ENCODE measurements at places on chromosomes 12 and 14. TPM values are rescaled to one million over a fixed set of nuclear protein-coding genes. Genes with fewer than 3 reads are reported as not detected.

DNA sequence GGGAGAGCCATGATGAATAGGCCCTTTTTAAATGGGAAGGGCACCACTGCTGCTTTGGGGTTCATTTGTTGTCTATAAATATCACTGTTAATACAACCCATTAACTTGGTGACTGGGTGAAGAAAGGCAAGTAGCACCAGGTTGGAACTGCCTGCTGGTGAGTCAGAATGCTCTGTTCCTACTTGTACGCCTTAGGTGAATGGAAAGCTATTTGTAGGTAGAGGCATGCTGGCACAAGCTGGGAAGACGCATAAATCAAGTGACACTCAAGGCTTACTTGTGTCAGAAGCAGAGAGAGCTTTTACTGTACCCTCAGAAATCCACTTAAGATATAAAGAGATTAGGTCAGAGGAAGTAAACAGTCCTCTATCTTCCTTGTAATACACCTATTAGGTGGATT is 142.5 kb downstream of the TMX1 start:
- no peak for DNase-seq

- peak; percentile 66 for DNase-seq
Measured at GRCh38 chr14:100703386-100704220, 23.1 kb upstream of the DLK1 start.

GRCh38 chr12:130615861-130616345 is 100.2 kb downstream of the RIMBP2 start:
- DNase-seq: no peak

DNA sequence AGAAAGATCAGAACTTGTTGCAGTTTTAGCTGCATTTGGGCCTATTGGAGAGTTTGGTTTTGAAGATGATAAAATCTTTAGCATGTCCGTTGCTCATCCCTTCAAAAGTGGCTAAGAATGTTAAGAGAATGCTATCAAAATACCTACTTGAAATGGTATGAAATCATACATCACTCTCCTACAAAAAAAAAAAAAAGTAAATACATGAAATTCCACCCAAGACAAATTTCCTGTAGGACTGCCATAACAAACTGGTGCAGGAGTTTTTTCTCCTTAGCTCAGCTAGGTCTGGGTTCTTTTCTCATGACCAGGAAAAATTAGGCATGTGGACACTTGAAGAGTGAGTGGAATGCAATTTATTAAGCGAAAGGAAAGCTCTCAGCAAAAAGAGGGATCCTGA is 15.9 kb upstream of the FAR2 start:
- DNase-seq: no peak

DNA sequence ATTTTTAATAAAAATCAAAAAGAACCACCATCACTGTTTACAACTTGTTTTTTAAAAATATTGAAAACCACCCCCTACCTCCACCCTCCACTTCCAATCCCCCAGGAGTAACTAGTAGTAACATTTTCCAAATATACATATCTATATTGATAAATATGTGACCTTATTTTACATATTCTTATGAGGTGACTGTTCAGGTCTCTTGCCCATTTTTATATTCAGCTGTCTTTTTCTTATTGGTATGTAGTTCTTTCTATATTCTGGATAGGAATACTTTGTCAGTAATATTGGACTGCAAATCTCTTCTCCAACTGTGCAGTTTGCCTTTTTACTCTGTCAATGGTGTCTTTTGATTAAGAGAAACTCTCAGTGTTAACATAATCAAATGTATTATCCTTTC is 59.0 kb upstream of the EIF5 start:
- no peak for DNase-seq

GRCh38 chr14:72480464-72481243 is 413.2 kb downstream of the DPF3 start:
- DNase-seq: no peak

- peak; percentile 78 for DNase-seq
Measured at GRCh38 chr12:14995583-14996425, 23.0 kb downstream of the PDE6H start.

DNA sequence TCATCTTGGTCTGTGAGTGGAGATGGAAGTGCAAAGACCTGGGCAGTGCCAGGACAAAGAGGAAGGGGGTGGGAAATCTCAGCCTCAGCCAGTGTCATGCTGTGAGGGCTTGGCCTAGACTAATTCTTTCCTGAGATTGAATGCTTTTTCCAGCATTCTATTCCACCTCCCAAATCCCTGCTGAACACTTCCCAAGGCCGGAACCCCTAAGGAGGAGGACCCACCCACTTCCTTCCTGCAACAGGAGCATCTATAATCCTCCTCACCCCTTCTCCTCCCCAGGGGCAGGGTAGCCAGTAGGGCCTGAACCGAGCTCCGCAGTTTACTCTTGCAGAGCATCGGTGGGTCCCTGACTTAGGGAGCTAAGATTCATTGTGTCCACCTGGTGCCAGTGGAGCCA is 3.2 kb downstream of the PLEKHD1 start:
- no peak for DNase-seq

DNA sequence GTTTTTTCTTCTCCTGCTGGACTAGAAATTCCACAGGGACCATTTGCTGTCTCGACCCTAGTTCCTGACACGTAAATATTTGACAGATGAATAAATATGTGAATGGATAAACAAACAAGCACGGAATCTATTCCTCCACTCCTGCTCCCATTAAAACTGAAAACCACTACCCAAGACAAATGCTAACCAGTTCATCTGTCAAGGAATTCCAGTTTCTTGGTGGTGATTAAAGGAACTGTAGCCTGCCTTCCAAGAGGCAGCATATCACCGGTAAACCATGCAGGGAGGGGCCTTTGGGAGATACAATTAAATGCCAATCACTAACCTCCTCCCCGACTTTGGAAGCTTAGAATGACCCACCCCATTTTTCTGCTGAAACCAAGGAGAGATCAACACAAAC is 95.4 kb downstream of the TTC7B start:
- DNase-seq: no peak

GRCh38 chr14:88856786-88857366 is 32.4 kb downstream of the TTC8 start:
- no peak for DNase-seq

- DNase-seq: no peak
Measured at GRCh38 chr12:108977360-108977759, 43.5 kb downstream of the SVOP start.

DNA sequence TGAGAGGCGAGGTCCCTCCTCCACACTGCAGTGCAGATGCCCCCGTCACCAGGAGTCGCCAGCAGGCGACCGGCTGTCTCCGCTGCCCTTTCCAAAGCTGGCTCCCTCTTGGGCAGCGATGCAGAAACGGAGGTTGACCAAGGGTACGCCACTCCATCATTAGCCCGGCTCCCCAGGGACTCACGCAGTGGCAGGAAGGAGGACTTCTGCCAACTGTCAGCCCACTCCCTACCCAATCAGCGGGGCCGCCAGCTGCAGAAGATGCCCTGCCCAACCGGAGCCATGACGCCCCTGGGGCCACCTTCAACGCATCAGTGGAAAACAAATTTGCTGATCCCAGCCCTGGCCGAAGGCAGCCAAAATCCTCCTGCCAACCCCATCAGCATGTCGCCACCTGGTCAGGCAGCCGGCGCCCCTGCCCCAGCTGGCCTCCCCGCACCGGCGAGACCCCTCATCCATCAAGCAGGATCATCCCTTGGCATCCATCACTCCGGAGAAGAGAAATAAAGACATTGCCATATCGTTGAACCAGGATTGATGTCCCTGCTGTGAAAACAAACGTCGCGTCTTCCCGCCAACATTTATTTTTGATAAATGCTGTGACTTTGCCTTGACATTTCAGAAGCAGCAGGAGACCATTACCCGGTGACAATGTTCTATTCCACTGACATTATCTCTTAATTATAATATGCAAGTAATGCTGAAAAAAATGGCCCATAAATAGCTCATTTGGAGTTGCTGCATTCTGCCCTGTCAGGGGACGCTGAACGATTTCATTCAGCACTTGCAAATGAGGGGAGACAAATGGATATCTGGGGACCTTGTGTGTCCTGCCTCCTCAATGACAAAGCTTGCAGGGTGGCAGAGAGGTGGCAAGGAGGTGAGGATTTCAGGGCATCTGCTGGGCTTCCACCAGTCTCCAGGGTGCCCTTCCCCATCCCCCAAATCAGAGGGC is 105.1 kb downstream of the SCARB1 start:
- DNase-seq: no peak

GRCh38 chr12:117079487-117079886 is 19.7 kb downstream of the TESC start:
- DNase-seq: no peak

DNA sequence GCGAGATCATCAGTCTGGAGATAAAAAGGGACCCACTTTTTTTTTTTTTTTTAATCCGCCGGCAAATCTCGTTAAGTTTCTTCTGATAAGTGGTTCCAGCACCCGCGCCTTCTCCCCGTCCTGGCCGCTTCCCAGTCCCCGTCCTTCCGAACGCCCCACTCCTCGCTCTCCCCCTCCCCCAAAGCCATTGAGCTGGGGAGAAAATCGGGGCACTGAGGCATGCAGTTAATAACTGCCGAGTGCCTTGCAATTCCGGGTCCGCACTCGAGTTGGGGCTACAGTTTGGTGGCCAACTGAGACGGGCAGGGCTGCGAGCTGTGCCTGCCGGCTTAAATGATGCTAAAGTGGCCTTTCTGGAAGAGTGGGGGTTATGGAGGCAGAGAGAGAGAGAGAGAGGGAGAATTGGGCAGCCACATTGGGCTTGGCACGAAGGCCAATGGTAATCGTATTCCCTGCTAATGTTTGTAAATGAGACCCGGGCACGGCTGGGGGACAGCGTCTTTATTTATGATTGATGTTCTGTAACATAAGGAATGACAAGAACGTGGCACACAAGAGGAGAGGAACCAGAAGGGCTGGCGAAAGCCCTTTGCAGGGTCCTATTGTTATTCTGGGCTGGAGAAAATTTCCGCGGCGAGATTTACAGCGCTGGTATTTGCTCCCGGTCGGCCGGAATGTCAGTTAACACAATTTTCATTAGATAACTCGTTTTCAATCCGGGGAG is 115.4 kb upstream of the MYL2 start:
- DNase-seq: no peak

DNA sequence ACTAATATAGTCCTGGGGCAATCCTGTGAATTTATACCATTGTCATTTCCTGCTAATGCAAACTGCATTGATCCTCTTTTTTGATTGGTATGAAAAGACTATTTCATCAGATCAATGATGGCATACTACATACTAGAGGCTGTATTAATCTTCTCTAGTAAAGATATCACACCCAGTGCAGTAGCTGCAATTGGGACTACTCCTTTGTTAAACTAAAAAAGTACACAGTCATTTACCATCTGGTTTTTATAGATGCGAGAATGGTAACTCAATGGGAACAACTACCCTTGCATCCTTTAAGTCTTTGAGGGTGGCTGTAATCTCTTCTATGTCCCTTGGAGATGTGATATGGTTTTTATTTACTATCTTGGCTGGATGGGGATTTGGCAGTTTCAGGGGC is 80.2 kb upstream of the STK38L start:
- DNase-seq: no peak

DNA sequence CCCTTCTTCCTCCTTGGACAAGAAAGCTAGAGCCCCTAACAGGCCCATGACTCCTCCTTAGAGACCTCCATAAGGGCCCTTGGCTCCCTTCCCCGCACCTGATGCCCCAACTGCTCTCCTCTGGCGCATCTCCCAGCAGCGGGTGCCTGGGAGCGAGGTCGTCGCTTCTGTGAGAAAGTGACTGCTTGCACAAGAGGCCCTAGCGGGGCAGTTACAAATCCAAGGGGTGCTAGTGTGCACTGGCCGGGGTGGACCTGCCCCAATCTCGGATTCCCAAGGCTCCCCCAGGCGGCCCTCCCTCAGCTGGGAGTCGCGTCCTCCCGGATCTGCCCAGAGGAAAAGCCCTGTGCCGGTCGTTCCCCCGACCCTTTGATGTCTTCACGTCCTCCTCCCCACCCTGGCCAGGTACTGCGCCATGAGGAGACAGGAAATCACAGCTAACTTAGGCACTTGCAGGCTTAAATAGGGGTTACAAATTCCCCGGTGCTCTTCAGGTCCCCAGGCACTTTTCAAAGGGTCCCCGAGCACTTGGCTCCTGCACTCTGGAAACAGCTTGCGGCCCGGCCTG is 2.8 kb downstream of the NKX2-8 start:
- DNase-seq: no peak

DNA sequence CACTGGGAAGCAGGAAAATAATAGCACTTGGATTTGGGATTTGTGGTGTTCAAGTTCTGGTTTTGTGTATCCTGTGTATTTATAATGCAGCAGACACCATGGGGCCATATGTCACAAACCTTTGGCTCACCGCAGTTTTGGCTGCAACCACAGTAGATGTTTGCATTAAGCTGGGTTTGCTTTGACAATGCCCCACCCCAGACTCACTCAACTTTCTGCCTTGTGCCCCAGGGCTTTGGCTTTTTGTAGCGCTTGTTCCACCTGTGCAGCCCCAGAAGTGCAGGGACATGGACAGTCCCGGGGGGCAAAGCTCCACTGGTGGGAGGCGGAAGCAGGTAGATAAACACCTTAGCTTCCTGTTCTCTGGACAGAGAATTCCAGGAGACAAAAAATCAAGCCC is 446.9 kb downstream of the MED13L start:
- DNase-seq: no peak

GRCh38 chr12:79673354-79673753 is 17.4 kb downstream of the PAWR start:
- no peak for DNase-seq

DNA sequence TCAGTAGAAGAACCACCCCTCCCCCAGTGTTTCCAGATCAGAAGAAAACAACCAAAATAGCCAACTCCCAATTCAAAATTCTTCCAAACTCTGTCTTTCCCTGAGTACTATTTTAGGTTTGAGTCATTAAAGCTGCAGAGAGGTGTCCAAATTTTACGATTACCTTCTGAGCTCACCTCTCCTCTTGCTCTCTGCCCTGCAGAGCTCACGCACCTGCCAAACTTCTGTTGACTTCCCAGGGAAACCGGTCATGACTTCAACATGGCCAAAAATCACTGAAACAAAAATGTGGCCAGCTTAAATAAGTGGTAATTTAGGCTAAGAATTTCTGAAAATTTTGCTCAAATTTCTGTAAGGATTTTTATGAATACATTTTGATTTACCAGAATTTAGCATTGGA is 70.9 kb upstream of the OTX2 start:
- DNase-seq: no peak

GRCh38 chr12:77442633-77443032 is 377.3 kb upstream of the E2F7 start:
- no peak for DNase-seq

- no peak for DNase-seq
Measured at GRCh38 chr14:89504091-89504490, 87.1 kb upstream of the FOXN3 start.

GRCh38 chr12:15435597-15435996 is 113.3 kb downstream of the PTPRO start:
- no peak for DNase-seq

The SVOP gene
- total RNA-seq: 0.03 TPM

The FBLN5 gene
- not detected for total RNA-seq

The KRT2 gene
- total RNA-seq: not detected

The OR4E2 gene
- total RNA-seq: not detected

The TMEM260 gene
- 19.0 TPM for total RNA-seq

The CCDC197 gene
- not detected for total RNA-seq

The TMEM119 gene
- not detected for total RNA-seq

The PCED1B gene
- total RNA-seq: 3.0 TPM

The PTGER2 gene
- total RNA-seq: not detected

The POLR3B gene
- total RNA-seq: 6.2 TPM

The LTBP2 gene
- total RNA-seq: 0.31 TPM

The SLC4A8 gene
- not detected for total RNA-seq

The KLHDC1 gene
- not detected for total RNA-seq

The SLCO1C1 gene
- not detected for total RNA-seq

The ITGA7 gene
- total RNA-seq: 4.6 TPM

The ZCCHC8 gene
- 12.8 TPM for total RNA-seq

The SRRM4 gene
- not detected for total RNA-seq
